ENCODE measurements at places on chromosomes 2 and 18.

GRCh38 chr2:51997571-51997970 is 965.6 kb upstream of the NRXN1 start:
- DNase-seq, result peak; percentile 29

DNA sequence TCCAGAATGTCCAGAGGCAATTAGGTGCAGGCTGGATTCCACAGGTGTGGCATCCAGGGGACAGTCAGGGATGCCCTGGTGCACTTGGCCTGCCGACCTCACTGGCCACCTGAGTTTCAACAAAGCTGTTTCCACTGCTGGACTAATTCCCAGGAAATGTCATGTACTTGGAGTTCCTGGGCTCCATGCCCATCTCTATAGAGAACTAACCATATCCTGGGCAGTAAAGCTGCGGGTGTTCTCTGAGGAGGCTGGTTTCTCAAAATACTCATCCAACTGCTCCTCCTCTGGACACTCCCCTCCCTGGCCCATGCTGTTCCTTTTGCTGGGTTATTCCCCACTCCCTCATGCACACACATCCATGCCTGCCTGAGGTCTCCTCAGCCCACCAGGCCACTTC is 161.9 kb upstream of the SKOR2 start:
- no peak for DNase-seq

- DNase-seq, result peak; percentile 76
These were observed 80.8 kb downstream of the KIF5C start for GRCh38 chr2:148955798-148956197.

DNA sequence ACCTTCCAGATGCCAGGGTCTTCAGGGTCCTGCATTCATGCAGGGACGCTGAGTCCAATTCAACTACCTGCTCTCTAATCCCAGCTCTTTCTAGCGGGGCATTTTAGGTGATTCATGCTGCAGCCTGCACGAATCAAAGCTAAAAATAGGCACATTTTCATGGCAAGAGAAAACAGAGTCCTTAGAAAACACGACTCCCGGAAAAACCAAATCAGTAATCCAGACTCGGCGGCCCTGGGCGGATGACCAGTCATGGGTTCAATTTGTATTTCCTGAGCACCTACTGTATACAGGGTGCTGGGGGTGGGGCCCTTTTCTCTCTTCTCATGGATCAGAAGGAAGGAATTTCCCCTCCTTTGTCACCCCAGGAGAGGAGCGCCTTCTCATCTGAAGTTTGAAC is 64.4 kb downstream of the LONRF2 start:
- DNase-seq, result no peak

DNA sequence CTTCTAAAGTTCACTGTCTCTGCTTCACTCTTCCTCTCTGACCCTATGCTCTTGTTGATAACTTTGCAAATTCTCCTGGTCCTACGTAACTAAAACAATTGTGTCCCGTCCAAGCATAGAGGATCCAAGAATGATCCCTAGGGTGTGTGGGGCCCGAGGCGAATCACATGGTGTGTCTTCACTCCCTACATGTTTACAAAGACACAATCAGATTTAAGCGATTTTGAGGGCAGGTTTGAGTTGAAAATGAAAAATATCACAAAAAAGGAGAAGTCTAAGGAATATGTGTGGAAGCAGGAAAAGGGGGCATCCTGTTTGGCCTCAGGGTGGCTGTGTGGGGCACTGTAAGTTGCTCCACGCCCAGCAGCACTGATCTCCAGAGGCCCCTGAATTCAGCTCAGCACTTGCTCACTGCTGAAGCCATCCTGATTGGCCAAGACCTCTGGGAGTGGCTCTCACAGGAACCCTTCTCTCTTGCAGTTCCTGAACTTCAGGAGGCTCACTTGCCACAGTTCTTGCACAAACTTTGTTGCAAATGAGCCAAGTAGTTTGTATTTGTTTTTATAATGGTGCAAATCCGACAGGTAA is 363.6 kb downstream of the ZNF521 start:
- DNase-seq, result no peak

DNA sequence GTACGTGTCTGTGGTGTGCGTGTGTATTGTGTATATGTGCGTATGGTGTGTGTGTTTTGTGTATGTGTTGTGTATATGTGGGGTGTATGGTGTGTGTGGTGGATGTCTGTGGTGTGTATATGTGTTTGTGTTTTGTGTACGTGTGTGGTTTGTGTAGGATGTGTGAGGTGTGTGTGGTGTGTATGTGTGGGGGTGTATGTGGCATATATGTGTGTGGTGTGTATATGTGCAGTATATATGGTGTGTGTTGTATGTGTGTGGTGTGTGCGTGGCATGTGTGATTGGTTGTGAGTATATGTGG is 101.3 kb downstream of the CLIP4 start:
- no peak for DNase-seq

- DNase-seq, result no peak
These were observed 108.7 kb downstream of the NDUFA10 start for GRCh38 chr2:239916205-239917124.

DNA sequence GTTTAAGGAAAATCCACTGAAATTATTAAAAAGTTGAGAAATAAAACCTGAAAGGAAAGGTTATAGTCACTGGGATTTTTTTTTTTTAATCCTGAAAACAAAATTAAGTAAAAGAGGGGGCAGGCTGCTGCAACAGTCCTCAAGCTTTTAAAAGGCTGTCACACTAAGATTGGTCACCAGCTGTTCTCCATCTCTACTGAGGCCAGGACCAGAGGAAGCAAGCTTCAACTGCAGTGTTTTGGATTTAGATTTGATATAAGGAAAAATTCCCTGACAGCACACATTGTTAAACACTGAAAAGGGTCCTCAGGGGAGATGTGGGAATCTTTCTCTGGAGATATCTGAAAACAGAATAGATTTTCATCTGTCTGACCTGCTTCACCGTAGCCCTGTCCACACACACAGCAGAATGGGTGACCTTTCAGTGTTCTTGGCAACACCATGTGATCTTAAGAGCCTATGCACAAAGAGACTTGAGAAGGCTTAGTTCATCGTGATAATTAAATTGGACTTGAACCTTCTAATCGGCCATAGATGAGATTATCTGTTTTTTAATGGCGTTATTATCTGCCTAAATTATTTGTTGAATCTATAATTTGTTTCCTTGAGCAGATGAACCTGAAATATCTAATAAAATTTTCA is 132.0 kb upstream of the BOD1L2 start:
- no peak for DNase-seq

- DNase-seq, result no peak
These were observed 45.0 kb upstream of the ODC1 start for GRCh38 chr2:10493075-10493633.

- DNase-seq, result peak; percentile 52
These were observed 3.6 kb upstream of the DLX2 start for GRCh38 chr2:172106108-172106961.

DNA sequence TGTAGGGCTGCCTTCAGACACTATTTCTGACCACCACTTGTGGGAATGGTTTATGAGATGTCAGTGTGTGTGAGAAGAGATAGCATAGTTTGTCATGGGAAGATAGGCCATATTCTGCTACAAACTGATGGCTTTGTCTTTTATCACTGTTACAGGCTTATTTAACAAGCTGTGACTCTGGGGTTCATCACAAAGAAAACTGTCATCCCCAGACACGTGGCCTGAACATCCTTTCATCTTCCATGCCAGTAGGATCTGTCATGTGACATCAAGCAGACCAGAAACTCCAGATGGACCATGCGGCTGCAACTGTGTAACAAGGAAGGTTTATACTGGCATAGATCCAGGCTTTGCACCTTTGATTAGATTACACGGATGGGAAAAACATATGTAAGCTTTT is 128.6 kb upstream of the KCNH7 start:
- no peak for DNase-seq

DNA sequence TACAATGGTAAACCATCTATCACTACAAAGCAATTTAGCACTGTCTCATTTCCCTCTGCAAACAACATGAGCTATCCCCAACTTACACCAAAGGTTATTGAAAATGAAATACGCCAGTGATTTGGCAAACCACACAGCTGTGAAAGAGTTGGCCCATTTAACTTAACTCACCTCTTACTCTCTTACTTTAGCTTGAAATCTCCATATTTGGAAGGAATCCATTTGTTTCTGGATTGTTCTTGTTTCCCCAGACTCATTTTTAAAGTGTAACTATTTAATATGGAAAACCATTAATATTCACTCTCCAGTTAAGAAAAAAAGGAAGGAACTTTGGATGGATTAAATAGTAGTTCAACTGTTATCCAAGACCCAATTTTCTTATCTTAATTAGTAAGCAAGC is 93.7 kb upstream of the TRIB2 start:
- peak; percentile 9 for DNase-seq

DNA sequence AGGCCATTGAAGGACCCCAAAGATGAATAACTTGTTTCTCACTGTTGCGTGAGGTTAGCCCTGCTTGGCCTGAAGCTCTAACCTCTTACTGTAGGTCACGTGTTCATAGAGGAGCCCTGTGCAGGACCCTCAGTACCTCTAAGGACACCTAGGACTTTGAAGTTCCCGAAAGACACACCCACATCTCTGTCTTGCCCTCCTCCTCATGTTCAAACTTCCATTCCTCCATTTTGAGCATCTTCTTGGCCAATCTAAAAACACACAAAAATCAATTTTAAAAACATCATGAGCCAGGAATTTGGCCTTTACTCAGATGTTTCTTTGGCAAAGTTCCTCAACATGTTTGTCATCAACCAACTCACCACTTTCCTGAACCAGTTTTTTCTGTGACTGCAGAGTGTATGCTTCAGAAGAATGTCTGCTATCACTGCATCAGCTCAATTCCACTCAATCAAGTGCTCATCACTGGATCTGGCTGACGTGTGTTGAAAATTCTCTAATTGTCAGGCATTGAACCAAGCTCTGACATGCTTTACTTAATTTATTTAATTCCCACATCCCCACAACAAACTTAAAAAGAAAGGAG is 101.6 kb downstream of the AP1S3 start:
- DNase-seq, result peak; percentile 83

Measured in PC-3 (cell line).